Brain (organoid and tissue), 16 donors: ENCODE measurements at places on chromosomes 4 and X. TPM values are rescaled to one million over a fixed set of nuclear protein-coding genes. Genes with fewer than 3 reads are reported as not detected.

Gene EMCN
- polyA plus RNA-seq, result 3.0 TPM

Gene SETD7
- polyA plus RNA-seq, result 18.3 TPM

Gene XAGE2
- not detected for polyA plus RNA-seq

Gene CT45A9
- polyA plus RNA-seq, result not detected

Gene SLIT2
- polyA plus RNA-seq, result 20.1 TPM

Gene ERCC6L
- 2.4 TPM for polyA plus RNA-seq

Gene SYTL4
- polyA plus RNA-seq, result 11.0 TPM

Gene SPATA4
- 0.58 TPM for polyA plus RNA-seq

Gene ARR3
- polyA plus RNA-seq, result not detected

Gene SHOX
- not detected for polyA plus RNA-seq

Gene NIPAL1
- polyA plus RNA-seq, result 1.7 TPM

Gene PPP4R3C
- not detected for polyA plus RNA-seq

Gene LSM6
- polyA plus RNA-seq, result 17.0 TPM

Gene BEX3
- polyA plus RNA-seq, result 454 TPM

Gene DCX
- polyA plus RNA-seq, result 19.2 TPM

Gene GPR50
- not detected for polyA plus RNA-seq

Gene NEUROG2
- polyA plus RNA-seq, result 0.19 TPM

Gene GLOD5
- polyA plus RNA-seq, result 1.2 TPM

Gene ZNF732
- polyA plus RNA-seq, result not detected

Gene PLRG1
- 21.8 TPM for polyA plus RNA-seq

Gene TMPRSS11B
- polyA plus RNA-seq, result not detected

Gene TLL1
- 0.29 TPM for polyA plus RNA-seq

Gene DSPP
- not detected for polyA plus RNA-seq

Gene TSPAN7
- 371 TPM for polyA plus RNA-seq

Gene ABCB7
- 14.8 TPM for polyA plus RNA-seq

Gene PCDH7
- polyA plus RNA-seq, result 1.7 TPM

Gene ZDHHC15
- 3.3 TPM for polyA plus RNA-seq

Gene WDR17
- polyA plus RNA-seq, result 1.6 TPM

Gene HSFX1
- polyA plus RNA-seq, result 2.5 TPM

Gene DIPK2B
- polyA plus RNA-seq, result 8.6 TPM

Gene CLIC2
- polyA plus RNA-seq, result 0.64 TPM

Gene TMEM150C
- 23.1 TPM for polyA plus RNA-seq

Gene NDNF
- polyA plus RNA-seq, result 0.42 TPM

Gene C4orf50
- 1.0 TPM for polyA plus RNA-seq

Gene RNF212
- polyA plus RNA-seq, result 41.7 TPM

Gene LRAT
- 0.32 TPM for polyA plus RNA-seq

Gene HERC5
- polyA plus RNA-seq, result 2.4 TPM

Gene ATOH1
- not detected for polyA plus RNA-seq

Gene DMRTC1B
- 10.4 TPM for polyA plus RNA-seq

Gene SOX3
- polyA plus RNA-seq, result 0.39 TPM

Gene HPSE
- 4.3 TPM for polyA plus RNA-seq

Gene PGAM4
- polyA plus RNA-seq, result not detected

Gene L1CAM
- polyA plus RNA-seq, result 91.5 TPM

Gene KLF3
- polyA plus RNA-seq, result 16.5 TPM

Gene CXCR3
- not detected for polyA plus RNA-seq

Gene FANCB
- polyA plus RNA-seq, result 0.75 TPM

Gene ALPK1
- polyA plus RNA-seq, result 0.85 TPM

Gene SYAP1
- 13.5 TPM for polyA plus RNA-seq

Gene ACE2
- not detected for polyA plus RNA-seq

Gene PPP2R2C
- polyA plus RNA-seq, result 48.1 TPM

Gene ERVMER34-1
- 0.10 TPM for polyA plus RNA-seq

Gene CT55
- not detected for polyA plus RNA-seq

Gene RASGEF1B
- polyA plus RNA-seq, result 8.7 TPM

Gene HTRA3
- polyA plus RNA-seq, result 1.6 TPM
